ENCODE measurements at places on chromosomes 6 and 20. TPM values are rescaled to one million over a fixed set of nuclear protein-coding genes. Genes with fewer than 3 reads are reported as not detected.

DNA sequence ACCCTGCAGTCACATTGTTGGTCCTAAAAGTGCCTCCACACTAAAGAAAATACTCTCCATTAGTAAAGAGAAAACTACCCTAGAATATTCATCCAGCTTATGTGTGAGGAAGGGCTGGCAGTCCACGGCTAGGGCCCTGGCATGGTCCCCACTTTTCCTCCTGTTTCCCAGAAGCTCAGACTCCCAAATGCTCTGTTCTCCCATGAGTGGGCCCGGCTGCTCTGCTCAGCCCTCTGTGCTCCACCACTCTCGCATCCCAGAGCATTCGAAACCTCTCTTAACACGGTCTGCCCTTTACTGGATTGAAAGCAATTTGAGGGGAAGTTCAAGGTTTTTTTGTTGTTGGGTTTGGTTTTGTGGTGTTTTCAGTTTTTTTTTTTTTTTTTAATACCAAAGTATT, 61.8 kb downstream of the APCDD1L start:
- no peak for DNase-seq

GRCh38 chr6:148324297-148324985, 18.2 kb upstream of the SASH1 start:
- DNase-seq = no peak

GRCh38 chr20:48294196-48294595, 508.9 kb upstream of the SULF2 start:
- DNase-seq = no peak

DNA sequence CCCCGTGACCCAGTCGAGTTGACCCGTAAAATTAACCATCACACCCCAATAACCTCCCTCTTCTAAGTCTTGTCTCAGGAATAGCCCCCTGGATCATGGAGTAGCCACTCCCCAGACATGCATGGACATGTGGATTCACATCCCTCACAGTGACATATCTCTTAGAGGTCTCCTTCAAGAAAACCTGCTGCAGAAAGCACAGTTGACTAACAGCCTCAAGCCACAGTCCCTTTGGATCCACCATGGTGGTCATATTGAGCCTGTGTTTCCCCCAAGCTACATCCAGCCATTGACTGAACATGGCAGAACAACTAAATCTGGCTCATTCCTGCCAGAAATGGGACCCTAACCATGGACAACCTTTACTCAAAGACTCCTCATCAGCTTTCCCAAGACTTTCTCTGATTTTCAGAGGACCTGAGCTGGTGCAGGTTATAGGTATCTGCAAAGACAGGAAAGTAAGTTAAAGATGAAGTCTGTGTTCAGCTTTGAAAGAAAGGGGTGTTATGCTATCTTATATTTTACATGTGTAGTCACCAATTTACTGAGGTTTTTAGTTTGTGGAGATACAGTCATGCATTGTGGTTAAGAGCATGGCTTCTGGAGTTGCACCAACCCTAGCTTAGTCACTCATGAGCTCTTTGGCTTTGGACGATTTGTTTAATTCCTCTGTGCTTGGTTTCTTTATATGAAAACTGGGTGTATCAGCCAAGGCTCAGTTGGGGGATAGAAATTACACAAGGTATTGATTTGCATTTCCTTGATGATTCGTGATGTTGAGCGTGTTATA, 219.1 kb downstream of the MYLK4 start:
- no peak for DNase-seq

GRCh38 chr20:61426352-61426751, 174.3 kb downstream of the CDH4 start:
- DNase-seq = no peak

The METTL24 gene
- total RNA-seq = 41.3 TPM
